ENCODE measurements at places on chromosomes 16 and 17.

DNA sequence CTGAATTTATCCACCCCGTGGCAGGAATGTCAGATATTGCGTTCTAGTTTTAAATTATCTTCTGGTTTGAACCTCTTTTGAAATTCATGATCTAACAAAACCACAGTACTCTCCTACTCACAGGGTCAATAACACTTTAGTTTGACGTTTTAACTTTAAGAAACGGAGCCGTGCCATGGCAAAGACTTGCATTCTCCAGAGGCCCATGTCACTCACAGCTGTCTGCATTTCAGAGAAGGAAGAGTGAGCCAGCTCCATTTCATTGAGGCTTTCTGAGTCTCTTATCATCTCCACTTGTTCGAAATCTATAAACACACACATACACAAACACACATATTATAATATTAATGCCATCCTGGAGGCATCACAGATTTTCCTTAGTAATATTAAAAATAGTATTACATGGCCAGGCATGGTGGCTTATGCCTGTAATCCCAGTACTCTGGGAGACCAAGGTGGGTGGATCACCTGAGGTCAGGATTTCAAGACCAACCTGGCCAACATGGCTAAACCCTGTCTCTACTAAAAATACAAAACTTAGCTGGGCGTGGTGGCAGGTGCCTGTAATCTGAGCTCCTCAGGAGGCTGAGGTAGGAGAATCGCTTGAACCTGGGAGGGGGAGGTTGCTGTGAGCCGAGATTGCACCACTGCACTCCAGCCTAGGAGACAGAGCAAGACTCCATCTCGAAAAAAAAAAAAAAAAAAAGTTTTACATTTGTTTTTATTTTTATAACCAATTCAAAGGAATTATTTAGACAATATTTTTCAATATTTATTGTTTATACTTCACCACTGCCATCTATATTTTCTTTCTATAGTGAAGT is 35.6 kb downstream of the ABCA6 start:
- DNase-seq = no peak

GRCh38 chr16:10578474-10579316 is 1.7 kb downstream of the EMP2 start:
- DNase-seq = no peak

DNA sequence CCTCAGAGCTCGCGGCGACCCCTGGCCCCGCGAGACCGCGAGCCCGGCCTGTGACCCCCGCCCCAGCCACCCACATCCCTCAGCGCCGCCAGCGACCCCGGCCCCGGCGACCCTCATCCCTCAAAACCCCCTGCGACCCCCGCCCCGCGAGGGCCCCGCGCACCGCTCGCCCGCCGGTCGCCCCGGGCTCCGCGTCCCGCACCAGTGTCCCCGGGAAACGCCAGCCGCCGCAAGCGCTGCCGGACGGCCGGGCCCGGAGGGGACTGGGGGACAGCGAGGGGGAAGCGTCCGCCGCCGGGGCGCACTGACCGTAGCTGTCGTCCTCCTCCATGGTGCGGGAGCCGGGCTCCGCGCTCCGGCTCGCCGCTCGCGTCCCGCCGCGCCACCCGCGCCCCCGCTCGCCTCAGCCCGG is at the start of gene CYTH1:
Gene CYTH1 (minus strand): TSS at position 381 of the 412 bp plus-strand sequence. CDS start 50 bp downstream, at position 331.
- no peak for DNase-seq

GRCh38 chr17:60169921-60170817 is 20.4 kb downstream of the CA4 start:
- no peak for DNase-seq

DNA sequence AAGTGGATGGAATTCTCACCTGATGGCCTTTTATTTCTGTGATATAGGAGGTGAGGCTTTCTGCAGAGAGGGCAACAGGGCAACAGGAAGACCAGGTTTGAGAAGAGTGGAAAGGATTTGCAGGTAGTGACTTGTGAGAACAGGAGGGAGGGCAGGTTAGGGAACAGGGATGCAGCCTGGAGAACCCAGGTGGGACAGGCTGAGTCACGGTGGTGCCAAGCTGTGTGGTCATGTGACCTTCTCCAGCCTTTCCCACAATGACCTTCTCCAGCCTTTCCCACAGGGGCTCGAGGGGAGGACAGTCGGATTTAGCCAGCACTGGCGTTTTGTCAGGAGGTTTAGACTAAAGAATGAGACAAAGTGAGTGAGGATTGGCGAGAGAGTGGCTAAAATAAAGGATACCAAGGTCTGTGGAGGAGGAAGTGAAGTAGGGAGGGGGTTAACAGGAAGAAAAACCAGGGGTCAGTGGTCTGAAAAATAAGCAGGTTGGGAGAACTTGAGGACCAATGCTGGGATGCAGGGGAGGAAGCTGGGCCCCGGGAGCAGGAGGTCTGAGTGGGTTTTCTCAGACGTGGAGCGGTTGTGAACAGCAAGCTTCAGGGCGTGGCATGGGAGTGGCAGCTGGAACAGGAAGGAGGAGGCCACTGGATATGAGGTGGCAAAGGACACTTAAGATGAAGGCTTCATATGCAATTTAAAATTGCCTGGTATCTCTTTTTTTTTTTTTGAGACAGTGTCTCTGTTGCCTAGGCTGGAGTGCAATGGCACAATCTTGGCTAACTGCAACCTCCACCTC is 37.7 kb downstream of the DNAH2 start:
- DNase-seq = no peak

DNA sequence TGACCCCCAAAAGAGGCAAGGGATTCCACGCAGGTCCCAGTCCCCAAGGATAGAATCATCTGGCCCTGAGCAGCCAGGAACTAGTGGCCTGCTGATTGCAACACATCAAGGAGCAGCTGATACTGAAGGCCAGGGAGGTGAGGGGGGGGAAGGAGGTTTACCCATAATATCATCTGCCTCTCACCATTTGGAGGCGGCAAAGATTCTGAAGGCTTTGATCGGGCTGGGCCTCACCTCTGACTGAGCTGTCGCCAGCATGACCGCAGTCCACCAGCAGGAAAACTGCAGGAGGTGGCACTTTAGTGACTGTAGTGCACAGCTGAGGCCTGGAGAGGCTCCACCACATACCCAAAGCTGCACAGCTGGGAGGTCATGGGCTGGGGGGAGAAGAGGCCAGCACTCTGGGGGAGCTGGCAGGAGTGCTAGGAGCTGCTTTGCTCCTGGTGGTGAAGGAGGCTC is 20.5 kb upstream of the ITGA3 start:
- DNase-seq = no peak

- no peak for DNase-seq
These were observed 45.4 kb downstream of the CDH1 start for GRCh38 chr16:68782198-68783174.

GRCh38 chr17:39607851-39608130 is at the start of gene NEUROD2:
Gene NEUROD2 (minus strand): TSS chr17:39607920. CDS start chr17:39606599, 1,321 bp downstream.
- DNase-seq = no peak

DNA sequence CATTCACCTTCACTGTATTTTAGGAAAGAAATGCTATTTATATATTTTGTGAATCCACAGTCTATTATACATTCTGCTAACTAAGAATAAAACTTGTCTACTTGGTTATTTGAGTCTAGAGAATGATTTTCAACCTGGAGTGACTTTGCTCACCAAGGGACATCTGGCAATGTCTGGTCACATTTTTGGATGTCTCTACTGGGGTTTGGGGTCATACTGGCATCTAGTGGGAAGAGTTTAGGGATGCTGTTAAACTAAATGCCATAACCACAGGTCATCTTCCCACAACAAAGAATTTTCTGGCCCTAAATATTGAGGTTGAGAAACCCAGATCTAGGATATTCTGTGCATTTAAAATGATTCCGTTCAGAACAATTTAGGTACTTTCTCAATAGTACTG is 26.0 kb downstream of the KCNJ16 start:
- DNase-seq = no peak

DNA sequence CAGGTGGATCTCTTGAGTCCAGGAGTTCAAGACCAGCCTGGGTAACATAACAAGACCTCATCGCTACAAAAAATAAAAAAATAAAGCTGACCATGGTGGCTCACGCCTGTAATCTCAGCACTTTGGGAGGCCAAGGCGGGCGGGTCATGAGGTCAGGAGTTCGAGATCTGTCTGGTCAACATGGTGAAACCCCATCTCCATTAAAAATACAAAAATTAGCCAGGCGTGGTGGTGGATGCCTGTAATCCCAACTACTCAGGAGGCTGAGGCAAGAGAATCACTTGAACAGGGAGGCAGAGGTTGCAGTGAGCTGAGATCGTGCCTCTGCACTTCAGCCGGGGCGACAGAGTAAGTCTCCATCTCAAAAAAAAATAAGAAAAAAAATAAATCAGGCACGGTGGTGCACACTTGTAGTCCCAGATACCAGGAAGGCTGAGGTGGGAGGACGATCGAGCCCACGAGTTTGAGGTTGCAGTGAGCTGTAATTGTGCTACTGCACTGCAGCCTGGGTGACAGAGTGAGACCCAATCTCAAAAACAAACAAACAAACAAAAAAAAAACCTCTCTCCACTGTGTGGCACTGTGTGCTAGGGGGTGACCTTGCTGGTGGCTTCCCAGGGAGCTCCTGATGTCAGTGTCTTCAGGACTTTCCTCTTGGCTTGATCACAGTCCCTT is 19.8 kb upstream of the MAPK3 start:
- DNase-seq = no peak

DNA sequence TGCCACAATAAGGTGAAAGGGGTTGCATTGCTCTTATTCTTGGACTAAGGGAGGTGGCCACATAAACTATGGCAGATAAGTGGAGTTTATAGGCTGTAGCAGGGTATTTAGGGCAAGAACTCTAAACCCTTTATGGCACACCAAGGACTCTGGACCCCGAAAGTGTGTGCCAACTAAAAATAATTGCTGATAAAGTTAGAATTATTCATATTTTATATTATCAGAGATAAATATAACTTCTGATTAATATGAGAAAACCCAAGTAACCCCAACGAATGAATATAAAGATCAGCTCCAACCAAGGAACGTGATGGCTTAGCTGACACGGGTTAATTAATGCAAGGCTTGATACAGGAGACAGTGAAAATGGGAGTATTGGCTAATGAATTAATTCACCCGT is 8.8 kb upstream of the SDR42E1 start:
- DNase-seq = no peak

- DNase-seq = no peak
These were observed 35.9 kb downstream of the CACNA1G start for GRCh38 chr17:50596191-50597037.

Measured in RKO (cell line).